ENCODE measurements at places on chromosomes 16 and 17.

- H3K27me3 ChIP-seq: no peaks in the 10 kb centered on the region
- H3K36me3 ChIP-seq: no peaks in the 10 kb centered on the region
- peak overlapping the region; percentile 88 for H3K4me3 ChIP-seq
- H3K27ac ChIP-seq: peak overlapping the region; percentile 97
Measured at GRCh38 chr16:87806261-87806640, 40.5 kb upstream of the KLHDC4 start.

DNA sequence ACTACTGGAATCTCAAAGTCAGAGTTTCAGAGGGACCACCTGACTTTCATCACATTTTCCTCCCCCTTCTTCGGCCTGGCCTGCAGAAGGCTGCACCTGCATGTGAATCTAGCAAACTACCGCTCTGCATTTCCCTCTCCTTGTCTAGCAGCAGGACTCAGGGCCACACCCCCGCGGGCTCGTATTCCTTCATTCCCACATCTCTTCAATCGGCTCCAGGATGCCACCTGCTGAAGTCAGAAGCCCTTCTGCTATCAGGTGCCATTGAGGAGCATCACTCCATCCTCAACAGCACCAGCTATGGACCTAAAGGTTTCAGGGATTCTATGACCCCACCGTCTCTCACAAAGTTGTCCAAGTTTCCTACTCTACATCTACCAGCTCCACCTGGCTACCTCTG is 169.5 kb downstream of the VPS53 start:
- H3K4me1 ChIP-seq: peaks cover 5% of the 10 kb centered on the region
- peak overlapping the region; percentile 49 for H3K27ac ChIP-seq
- no peak for DNase-seq

GRCh38 chr17:13036751-13037150 is 18.9 kb upstream of the ELAC2 start:
- peaks cover 5% of the 10 kb centered on the region for H3K4me1 ChIP-seq
- no peak overlapping the region for H3K27ac ChIP-seq
- no peaks in the 10 kb centered on the region for H3K36me3 ChIP-seq
- H3K27me3 ChIP-seq: peaks cover 2% of the 10 kb centered on the region
- DNase-seq: no peak
- H3K4me3 ChIP-seq: no peak overlapping the region

DNA sequence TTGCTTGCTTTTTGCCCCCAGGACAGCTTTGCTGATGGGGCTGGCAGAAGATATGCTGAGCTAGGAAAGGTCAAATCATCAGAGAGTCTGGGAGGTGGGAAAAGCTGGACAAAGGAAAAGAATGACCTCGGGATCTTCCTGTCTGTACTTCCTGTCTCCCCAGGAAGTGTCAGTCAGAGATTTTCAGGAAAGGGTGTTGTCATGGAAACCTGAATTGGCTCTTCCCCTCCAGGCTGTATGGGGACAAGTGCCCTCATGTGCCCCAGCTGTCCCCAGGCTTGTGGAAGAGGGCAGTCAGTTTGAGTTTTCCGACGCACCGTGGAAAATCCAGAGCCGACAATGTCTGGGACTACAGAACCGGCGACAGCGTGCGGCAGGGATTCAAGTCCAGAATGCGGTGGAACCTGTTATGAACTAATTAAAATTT is 122.7 kb upstream of the ZFHX3 start:
- peaks cover 5% of the 10 kb centered on the region for H3K27me3 ChIP-seq
- no peaks in the 10 kb centered on the region for H3K36me3 ChIP-seq

DNA sequence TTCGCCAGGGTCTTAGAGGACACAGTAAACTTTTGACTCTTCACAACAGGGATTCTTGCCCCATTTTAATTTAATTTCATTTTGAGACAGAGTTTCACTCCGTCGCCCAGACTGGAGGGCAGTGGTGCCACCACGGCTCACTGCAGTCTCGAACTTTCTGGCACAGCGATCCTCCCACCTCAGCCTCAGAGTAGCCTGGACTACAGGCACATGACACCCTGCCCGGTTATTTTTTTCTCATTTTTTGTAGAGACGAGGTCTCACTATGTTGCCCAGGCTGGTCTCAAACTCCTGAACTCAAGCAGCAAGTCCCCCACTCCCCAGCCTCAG is 329 bp upstream of the NLE1 start:
- H3K4me3 ChIP-seq: peak overlapping the region; percentile 84
- H3K27ac ChIP-seq: peak overlapping the region; percentile 87
- no peak for DNase-seq
- peaks cover 7% of the 10 kb centered on the region for H3K4me1 ChIP-seq

DNA sequence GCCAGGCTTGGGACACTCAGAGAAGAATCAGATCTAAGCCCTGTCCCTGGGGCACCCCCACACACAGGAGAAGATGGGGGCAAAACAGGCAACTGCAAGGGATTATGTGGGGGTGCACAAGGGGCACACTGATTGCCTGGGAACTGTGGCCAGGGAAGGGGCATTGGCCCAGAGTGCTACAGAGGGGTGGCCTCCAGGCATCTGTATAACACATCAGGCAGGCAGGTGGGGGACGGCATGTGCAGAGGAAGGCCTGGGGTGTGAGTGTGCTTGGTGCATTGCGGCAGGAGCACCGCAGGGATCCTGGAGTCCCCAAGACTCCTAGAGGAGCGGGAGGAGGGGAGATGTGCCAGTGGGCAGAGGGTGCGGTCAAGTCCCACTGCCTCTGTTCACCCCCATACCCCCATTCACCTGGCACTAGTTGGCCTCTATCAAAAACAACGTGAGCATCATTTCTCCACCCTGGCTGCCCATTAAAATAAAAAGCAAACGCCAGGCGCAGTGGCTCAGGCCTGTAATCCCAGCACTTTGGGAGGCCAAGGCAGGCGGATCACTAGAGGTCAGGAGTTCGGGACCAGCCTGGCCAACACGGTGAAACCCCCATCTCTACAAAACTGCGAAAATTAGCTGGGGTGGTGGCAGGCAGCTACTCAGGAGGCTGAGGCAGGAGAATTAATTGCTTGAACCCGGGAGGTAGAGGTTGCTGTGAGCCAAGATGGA is 41.5 kb downstream of the C16orf82 start:
- H3K27ac ChIP-seq: no peak overlapping the region
- H3K4me1 ChIP-seq: peaks cover 10% of the 10 kb centered on the region
- H3K4me3 ChIP-seq: peak overlapping the region; percentile 28
- H3K36me3 ChIP-seq: no peaks in the 10 kb centered on the region
- DNase-seq: no peak
- H3K27me3 ChIP-seq: peaks cover 2% of the 10 kb centered on the region

DNA sequence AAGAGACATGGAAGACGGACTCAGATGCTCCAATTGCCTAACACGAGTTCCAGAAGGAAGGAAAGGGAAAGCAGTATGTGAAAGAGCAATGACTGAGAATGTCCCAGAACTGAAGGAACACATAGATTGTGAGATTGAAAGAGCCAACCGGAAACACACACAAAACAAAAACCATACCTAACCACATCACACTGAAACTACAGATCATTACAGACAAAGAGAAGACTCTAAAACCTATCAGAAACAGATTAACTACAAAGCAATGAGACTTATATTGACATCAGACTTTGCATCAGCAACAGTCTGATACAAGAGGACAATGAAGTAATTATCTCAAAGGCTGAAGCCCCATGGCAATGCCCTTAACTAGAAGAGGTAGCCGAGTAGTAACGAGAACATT is 45.6 kb upstream of the CLEC18B start:
- no peaks in the 10 kb centered on the region for H3K36me3 ChIP-seq
- H3K27me3 ChIP-seq: no peaks in the 10 kb centered on the region
- H3K4me1 ChIP-seq: peaks cover 11% of the 10 kb centered on the region
- no peak overlapping the region for H3K4me3 ChIP-seq

DNA sequence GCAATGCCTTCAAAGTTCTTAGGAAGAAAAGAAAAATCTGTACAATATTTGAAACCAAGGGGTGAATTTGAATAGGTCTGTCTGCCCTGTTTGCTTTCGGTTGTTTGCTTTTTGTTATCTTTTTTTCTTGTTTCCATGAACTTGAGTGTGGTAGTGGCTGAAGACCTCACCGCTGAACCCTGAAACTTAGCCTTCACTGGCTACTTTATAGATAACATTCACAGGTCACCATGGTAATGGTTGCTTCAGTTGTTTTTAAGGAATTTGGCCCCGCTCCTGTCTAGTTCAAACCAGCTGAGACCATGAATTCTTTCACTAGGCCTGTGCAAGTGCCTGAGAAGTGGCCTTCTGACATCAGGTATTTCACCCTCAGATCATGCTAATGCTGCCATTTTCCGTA is 137.0 kb upstream of the PMFBP1 start:
- no peak overlapping the region for H3K27ac ChIP-seq
- no peak overlapping the region for H3K4me3 ChIP-seq
- H3K36me3 ChIP-seq: peaks cover 42% of the 10 kb centered on the region
- DNase-seq: no peak
- H3K27me3 ChIP-seq: no peaks in the 10 kb centered on the region

DNA sequence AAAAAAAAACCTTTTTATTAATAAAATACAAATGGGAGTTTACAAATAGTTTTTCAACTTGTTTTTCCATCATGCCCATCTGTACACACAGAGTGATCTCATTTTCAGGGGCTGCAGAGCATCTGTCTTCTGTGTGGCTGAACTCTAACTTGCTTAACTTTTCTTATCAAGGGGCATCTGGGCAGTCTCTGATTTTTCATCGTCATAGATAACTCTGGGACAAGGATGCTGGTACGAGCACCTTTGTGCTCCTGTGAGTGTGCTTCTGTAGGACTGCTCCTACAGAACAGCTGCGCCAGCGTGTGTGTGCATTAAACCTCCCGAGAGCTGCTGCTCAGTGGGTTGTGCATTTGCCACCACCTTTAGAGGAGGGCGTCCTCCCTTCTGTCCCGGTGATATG is 34.6 kb upstream of the TAC4 start:
- DNase-seq: no peak
- no peak overlapping the region for H3K27ac ChIP-seq
- H3K27me3 ChIP-seq: peaks cover 46% of the 10 kb centered on the region
- H3K4me1 ChIP-seq: peaks cover 8% of the 10 kb centered on the region
- H3K4me3 ChIP-seq: no peak overlapping the region
